ENCODE measurements at places on chromosomes 11 and 22.

DNA sequence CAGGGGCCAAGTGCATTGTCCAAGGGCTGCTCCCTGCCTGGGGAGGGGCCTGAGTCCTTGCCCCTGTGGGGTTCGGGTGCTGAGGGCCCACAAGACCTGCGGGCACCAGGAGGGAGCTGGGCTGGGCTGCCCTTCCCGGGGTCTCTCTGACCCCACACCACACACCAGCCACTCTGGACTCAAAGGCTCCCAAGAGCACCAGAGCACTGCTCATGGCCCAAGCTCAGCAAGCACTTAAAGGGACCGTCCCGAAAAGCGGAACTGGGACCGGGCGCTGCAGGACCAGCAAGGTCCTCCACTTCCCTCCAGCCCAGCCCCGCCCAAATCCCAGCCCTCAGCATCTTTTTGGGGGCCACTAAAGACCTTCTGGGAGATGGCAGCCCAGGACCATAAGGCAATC lies 5.3 kb downstream of the LSP1 start:
- H3K4me3 ChIP-seq: no peak overlapping the region
- no peaks in the 10 kb centered on the region for H3K27me3 ChIP-seq
- peaks cover 16% of the 10 kb centered on the region for H3K4me1 ChIP-seq
- H3K27ac ChIP-seq: no peak overlapping the region
- DNase-seq: no peak

DNA sequence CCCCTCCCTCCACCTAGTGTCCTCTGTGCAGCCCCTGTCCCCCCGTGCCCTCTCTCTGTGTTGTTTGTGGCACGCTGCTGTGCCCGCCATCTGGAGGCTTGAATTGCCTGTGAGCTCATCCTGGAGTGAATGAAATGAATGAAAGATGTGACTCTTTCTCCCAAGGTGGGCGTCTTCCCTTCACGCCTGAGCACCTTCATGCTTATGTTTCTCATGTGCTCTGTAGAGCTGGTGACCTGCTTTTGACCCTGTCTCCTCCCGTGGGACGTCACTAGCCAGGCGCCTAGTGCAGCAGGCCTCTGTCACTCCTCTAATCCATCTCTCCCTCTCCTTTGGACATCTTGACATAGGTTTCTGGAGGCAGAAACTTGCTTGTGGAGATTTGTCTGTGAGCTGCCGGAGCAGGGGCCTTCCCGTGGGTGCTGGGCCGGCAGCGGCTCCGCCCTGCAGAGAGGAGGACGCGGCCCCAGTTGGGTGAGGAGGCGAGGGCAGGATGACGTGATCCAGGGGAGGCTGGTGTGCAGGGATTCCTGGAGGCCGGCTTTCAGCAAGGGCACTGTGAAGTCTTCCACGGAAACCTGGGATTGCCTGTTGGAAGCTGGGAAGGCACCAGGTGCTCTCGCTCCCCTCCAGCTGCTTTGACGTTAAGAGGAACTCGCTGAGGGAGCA lies 40.6 kb downstream of the MUC6 start:
- H3K4me3 ChIP-seq: no peak overlapping the region
- no peak for DNase-seq
- H3K4me1 ChIP-seq: no peaks in the 10 kb centered on the region
- no peaks in the 10 kb centered on the region for H3K27me3 ChIP-seq

GRCh38 chr11:108601150-108601549 lies 7.6 kb upstream of the EXPH5 start:
- no peak overlapping the region for H3K4me3 ChIP-seq
- no peak overlapping the region for H3K27ac ChIP-seq
- DNase-seq: no peak
- H3K4me1 ChIP-seq: no peaks in the 10 kb centered on the region

DNA sequence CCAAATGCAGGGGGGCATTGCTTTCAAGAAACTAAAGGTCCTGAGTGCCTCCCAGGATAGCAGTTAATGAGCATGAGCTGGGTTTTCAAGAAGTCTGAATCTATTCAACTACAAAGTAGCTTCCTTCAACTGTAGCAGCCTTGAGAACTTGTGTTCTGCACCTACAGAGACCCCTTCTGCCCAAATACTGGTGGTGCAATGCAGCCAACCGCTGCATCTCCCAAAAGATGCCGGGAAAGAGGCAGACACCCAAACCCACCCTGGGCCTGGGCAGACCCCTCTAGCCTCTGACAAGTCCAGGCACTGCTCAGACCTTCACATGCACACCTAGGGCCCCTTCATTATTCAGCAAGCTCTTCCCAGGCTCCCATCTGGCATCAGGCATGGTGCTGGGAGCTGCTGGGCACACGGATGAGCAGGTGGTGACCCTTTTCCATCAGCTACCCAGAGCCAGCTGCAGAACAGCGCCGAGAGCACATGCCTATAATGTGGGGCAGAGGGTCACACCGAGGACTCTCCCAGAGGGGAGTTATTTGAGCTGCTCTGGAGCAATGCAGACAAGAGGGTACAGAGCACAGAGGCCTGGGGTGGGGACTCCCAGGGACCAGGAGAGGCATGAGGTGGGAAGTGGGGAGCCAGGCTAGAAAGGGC lies 44.9 kb upstream of the ETS1 start:
- no peaks in the 10 kb centered on the region for H3K36me3 ChIP-seq
- H3K27me3 ChIP-seq: no peaks in the 10 kb centered on the region
- no peak overlapping the region for H3K27ac ChIP-seq
- DNase-seq: no peak

DNA sequence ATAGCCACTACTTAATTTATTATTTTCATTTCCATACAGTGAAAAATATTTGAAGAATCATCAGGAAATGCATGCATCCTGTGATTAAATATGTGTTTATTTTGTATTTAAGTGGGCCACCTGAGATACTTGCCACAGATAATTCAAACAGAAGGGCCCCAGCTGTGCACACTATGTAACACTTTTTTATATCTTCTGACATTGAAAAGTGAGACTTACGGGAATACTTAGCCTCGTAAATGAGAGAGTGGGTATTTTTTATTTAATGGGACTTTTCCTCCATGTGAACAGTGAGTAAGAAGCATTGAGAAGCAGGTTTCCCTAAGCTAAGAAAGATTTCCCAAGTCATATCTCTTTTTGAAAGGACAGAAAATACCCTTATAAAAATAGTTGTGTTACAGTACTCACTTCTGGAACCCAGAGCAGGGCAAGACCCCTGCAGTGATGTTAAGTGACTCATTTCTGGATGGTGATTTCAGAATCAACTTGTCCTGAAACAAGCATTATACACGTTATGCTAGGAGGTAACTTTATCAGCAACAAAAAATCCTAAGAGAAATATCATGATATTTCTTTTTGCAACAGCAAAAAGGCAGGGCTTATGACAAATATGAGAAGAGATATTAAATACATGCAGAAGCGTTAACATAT lies 478.1 kb upstream of the CHORDC1 start:
- H3K4me3 ChIP-seq: no peak overlapping the region
- no peak for DNase-seq
- no peaks in the 10 kb centered on the region for H3K4me1 ChIP-seq
- no peaks in the 10 kb centered on the region for H3K36me3 ChIP-seq
- H3K27me3 ChIP-seq: no peaks in the 10 kb centered on the region
- H3K27ac ChIP-seq: no peak overlapping the region

GRCh38 chr22:38930512-38930911 lies 26.9 kb upstream of the APOBEC3A start:
- H3K36me3 ChIP-seq: no peaks in the 10 kb centered on the region
- peaks cover 12% of the 10 kb centered on the region for H3K4me1 ChIP-seq
- H3K27ac ChIP-seq: no peak overlapping the region
- no peak overlapping the region for H3K4me3 ChIP-seq
- no peak for DNase-seq

- peaks cover 8% of the 10 kb centered on the region for H3K4me1 ChIP-seq
- no peak overlapping the region for H3K4me3 ChIP-seq
- no peak for DNase-seq
- no peaks in the 10 kb centered on the region for H3K27me3 ChIP-seq
Observed at GRCh38 chr22:20127318-20127868, 4.2 kb upstream of the ZDHHC8 start.

GRCh38 chr22:49297286-49297870 lies 530.3 kb downstream of the BRD1 start:
- no peak for DNase-seq
- no peaks in the 10 kb centered on the region for H3K27me3 ChIP-seq
- no peak overlapping the region for H3K27ac ChIP-seq
- H3K4me1 ChIP-seq: no peaks in the 10 kb centered on the region
- H3K4me3 ChIP-seq: no peak overlapping the region

GRCh38 chr11:74822170-74822569 lies 73.5 kb downstream of the RNF169 start:
- H3K27ac ChIP-seq: peak overlapping the region; percentile 32
- no peak overlapping the region for H3K4me3 ChIP-seq
- DNase-seq: peak; percentile 38
- H3K27me3 ChIP-seq: no peaks in the 10 kb centered on the region
- H3K4me1 ChIP-seq: peaks cover 53% of the 10 kb centered on the region

- H3K4me1 ChIP-seq: peaks cover 53% of the 10 kb centered on the region
- H3K27ac ChIP-seq: no peak overlapping the region
- H3K36me3 ChIP-seq: peaks cover 15% of the 10 kb centered on the region
- DNase-seq: no peak
- no peaks in the 10 kb centered on the region for H3K27me3 ChIP-seq
- H3K4me3 ChIP-seq: no peak overlapping the region
Observed at GRCh38 chr22:20945578-20945934, 21.5 kb upstream of the AIFM3 start.

DNA sequence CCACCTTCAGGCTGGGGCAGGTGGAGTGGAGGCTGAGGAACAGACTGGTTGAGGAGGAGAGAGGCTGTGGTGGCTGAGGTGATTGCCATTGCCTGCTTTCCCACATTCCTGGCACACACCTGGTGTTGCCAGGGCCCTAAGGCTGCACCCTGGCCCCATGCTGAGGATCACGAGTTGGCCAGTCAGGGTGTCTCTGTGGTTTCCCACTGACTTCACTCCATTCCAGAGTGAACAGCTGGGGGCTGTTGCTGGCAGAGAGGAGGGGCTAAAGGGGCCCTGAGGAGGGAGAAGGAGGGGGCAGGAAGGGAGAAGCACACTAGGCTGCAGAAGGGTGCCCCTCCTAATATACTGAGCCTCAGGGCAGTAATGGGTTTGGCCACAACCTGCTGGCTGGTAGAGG lies 1.8 kb downstream of the TMEM86A start:
- peaks cover 31% of the 10 kb centered on the region for H3K4me1 ChIP-seq
- H3K27me3 ChIP-seq: no peaks in the 10 kb centered on the region
- H3K36me3 ChIP-seq: peaks cover 19% of the 10 kb centered on the region
- H3K27ac ChIP-seq: peak overlapping the region; percentile 90
- no peak for DNase-seq
- H3K4me3 ChIP-seq: peak overlapping the region; percentile 12

DNA sequence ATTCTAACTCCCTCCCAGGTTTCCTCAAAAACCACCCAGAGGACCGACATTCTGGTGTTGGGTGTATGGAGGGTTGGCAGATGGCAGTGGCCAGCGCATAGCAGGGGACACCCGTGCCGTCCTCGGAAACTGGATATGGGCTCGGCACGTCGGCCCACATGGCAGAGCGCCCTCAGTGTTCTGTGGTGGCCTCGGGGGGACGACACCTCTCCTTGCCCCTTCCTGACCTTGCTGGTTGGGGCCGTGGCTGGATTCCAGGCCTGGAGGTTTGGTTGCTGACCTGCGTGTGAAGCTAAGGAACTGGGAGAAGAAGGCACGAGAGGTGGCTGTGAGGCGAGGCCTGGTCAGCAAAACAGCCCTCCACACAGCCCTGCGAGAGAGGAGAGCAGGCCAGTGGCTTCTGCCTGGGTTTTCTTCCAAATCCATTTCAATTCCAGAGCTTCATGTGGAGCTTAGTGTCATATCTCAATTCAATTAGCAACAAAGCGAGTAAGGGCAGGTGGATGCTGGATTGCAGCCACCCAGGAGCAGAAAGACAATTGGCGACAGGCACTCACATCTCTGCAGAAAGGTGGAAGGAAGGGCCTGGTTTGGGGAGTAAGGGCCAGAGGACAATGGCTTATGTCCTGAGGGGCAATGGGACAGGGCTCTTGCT lies 478.4 kb downstream of the BRD1 start:
- no peak overlapping the region for H3K4me3 ChIP-seq
- H3K36me3 ChIP-seq: no peaks in the 10 kb centered on the region
- H3K27ac ChIP-seq: no peak overlapping the region
- no peaks in the 10 kb centered on the region for H3K27me3 ChIP-seq
- H3K4me1 ChIP-seq: no peaks in the 10 kb centered on the region

DNA sequence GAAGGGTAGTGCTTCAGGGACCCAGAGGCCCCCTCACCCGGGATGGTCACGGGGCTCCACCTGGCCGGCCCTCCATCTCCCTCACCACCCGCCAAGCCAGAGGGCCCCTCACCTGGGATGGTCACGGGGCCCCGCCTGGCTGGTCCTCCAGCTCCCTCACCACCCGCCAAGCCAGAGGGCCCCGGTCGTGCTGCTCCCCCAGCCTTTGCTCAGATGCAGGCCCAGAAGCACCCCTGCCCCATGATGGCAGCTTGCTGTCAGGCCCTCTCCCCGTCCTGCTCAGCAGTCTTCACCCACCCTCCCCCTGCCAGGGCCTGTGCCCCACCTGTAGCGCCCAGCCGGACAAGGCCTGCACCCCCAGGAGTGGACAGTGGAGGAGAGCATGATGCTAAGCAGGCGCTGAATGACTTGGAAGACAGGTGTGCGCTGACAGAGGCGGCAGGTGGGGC lies 7.3 kb downstream of the DENND6B start:
- peaks cover 7% of the 10 kb centered on the region for H3K4me1 ChIP-seq
- H3K36me3 ChIP-seq: no peaks in the 10 kb centered on the region
- no peak overlapping the region for H3K4me3 ChIP-seq

DNA sequence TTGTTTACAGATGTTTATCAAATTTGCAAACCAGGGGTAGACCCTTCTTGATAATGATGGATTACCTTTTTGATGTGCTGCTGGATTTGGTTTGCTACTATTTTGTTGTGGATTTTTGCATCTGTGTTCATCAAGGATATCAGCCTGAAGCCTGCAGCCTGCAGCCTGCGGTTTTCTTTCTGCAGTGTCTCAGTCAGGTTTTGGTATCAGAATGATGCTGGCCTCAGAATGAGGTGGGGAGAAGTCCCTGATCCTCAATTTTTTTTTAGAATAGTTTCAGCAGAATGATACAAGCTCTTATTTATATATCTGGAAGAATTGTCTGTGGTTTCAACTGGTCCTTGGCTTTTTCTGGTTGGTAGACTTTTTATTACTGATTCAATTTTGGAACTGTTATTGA lies 19.7 kb upstream of the RAB38 start:
- H3K4me3 ChIP-seq: no peak overlapping the region
- no peaks in the 10 kb centered on the region for H3K36me3 ChIP-seq
- H3K27me3 ChIP-seq: no peaks in the 10 kb centered on the region
- H3K4me1 ChIP-seq: no peaks in the 10 kb centered on the region

GRCh38 chr22:25420925-25421904 lies 143.3 kb upstream of the GRK3 start:
- peak overlapping the region; percentile 27 for H3K4me3 ChIP-seq
- no peak for DNase-seq
- peaks cover 9% of the 10 kb centered on the region for H3K4me1 ChIP-seq
- no peak overlapping the region for H3K27ac ChIP-seq

GRCh38 chr22:43488937-43489336 lies 77.1 kb downstream of the MPPED1 start:
- no peak overlapping the region for H3K27ac ChIP-seq
- no peaks in the 10 kb centered on the region for H3K4me1 ChIP-seq
- H3K4me3 ChIP-seq: no peak overlapping the region
